NCI-H774 (cell line): ENCODE measurements at places on chromosomes 11 and 22.

DNA sequence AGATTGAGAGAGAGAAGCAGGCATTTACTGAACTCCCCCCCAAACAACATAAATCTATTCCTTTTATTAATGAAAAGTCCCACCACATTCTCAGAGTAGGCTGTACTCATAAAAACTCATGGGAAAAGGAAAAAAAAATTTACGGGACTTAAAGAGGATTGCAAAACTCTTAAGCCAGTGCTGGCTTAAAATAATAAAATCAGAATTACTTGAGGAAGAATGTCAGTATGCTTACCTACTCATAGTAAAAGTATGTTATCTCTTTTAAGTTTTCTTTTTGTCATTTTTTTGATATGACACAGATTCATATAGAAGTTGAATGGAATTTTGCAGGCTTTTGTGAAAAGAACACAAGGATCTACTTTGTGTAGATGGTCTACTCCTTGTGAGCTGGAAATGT, 126.3 kb downstream of the LUZP2 start:
- no peak for DNase-seq

DNA sequence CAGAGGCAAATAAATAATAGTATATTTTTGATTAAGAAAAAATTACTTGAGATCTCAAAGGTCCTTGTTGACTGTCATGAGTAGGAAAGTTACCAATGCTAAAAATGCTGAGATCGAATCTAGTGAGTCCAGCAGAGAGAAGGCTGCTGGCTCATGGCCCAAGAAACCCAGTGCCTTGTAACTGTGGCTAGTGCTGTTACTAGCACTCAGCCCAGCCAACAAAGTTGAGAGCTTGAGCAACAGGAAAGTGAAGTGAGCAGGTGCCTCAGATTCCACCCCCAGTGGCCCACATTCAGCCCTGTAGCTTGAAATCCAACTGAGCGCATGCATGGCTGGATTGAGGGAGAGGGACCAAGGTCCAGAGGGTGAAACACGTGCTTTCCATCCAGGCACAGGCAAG, 398.2 kb downstream of the SHANK2 start:
- no peak for DNase-seq

DNA sequence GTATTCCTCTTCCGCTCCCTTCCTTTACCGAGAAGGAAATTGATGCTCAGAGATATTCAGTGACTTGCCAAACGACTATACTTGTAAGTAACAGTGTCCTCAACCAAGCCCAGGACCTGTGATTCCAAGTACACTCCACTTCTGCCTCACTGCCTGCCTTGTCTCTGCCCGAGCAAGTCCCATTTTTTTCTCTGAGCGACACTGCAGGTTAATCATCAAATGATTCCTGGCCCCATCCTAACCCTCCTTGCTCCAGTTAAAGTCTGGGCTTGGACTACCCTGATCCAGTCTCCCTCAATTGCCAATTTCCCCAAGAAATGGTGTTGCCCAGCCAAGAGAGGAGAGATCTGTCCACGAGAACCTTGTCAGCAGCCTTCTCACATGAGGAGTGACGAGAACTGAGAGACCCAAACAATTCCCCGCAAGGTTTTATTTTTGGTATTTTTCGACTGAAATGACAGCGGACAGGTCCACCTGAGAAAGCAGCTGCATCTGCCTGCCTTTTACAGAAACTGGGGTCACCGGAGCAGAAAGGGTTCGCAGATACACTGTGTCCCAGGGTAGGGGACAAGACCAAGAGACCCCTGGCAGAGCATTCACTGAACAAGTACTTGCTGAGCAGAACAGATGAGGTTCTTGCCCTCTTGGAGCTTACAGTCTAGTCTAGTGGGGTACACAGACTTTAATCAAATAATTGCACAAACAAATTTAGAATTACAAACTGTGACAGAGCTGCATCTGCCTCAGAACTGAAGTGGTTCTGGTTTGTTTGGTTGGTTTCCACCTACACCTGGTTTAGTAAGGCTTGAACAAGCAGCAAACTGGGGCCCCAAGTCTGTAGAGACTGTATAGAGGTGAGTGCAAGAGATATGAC, 11.4 kb downstream of the POU2AF1 start:
- no peak for DNase-seq

- DNase-seq = no peak
These were observed 8.3 kb downstream of the CAT start for GRCh38 chr11:34447044-34447443.

GRCh38 chr11:19352771-19353160, 112.0 kb upstream of the E2F8 start:
- DNase-seq = peak; percentile 5

DNA sequence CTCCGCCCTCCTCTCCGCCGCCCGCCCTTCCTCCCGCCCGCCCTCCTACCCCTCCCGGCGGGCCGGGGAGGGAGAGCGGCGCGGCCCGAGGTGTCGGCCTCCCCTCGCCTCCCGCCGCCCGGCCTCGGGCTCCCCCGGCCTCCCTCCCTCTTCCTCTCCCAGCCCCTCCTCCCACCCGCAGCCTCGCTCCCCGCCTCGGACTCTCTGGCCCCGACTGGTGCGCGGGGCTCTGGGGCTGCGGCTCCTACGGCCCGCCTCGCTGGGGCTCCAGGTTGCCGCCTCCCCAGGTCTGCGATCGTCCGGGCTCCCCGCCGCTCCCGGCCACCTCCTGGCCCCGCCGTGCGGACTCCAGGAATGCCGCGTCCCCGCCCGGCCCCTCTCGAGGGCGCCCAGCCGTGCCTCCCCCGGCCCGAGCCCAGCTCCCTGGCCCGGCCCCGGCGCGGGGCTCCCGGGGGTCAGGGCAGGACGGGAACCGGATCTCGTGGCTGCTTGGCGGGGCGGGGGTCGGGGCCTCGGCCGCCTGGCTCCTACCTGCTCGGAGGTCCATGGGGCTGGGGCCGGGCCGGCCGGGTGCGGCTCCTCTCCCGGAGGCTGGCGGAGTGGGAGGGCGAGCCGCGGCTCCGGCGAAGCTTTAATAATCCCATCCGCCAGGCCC, at the start of gene CLCF1:
Gene CLCF1, minus strand, starts transcription at position 606 of the 655 bp plus-strand sequence. Its CDS starts 59 bp downstream, at position 547.
- DNase-seq = peak; percentile 8

DNA sequence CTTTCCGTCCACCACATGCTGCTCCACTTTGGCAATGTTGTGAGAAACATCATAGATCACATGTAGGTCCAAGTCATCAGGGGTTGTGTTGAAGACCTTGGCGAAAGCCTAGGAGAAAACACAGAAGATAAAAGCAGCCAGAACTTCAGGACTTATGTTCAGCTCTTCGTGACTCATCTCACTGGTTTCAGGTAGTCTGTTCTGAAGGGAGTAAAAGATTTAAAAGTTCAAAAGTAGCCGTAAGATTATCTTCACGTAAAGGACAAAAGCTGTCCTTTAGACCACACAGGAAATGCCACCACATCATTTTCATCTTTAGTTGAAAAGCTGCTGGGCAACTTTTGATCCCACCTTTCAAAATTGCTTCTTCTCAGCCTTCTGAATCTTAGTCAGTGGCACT, 16.9 kb downstream of the RTCB start:
- no peak for DNase-seq

DNA sequence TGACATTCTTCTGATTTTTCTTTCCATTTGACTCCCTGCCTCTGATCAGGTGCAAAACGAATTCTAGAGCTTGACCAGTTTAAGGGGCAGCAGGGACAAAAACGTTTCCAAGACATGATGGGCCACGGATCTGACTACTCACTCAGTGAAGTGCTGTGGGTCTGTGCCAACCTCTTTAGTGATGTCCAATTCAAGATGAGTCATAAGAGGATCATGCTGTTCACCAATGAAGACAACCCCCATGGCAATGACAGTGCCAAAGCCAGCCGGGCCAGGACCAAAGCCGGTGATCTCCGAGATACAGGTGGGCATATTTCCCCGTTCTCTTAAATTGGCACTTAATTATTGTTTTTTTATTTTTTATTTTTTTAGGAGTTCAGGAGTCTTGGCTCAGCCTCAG, 15.4 kb downstream of the XRCC6 start:
- no peak for DNase-seq

- DNase-seq = no peak
These were observed 60.4 kb downstream of the BMAL1 start for GRCh38 chr11:13338019-13338426.

DNA sequence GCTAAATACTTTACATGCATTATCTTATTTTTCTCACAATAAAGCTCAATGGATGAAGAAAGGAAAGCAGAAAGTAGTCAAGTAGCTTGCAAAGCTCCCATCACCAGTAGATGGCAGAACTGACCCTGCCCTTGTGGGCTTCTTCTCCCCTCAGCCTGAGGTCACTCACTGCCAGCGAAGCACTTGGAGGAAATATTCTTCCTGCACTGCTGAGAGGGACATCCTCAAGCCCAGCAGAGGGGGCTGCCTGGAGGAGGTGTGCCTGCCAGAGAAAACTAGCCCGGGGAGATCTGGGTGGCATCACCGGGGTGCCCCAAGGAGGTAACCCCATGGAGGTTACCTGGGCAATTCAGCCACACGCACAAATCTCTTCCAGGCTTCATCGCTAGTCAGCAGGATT, 6.6 kb downstream of the APOL4 start:
- no peak for DNase-seq

DNA sequence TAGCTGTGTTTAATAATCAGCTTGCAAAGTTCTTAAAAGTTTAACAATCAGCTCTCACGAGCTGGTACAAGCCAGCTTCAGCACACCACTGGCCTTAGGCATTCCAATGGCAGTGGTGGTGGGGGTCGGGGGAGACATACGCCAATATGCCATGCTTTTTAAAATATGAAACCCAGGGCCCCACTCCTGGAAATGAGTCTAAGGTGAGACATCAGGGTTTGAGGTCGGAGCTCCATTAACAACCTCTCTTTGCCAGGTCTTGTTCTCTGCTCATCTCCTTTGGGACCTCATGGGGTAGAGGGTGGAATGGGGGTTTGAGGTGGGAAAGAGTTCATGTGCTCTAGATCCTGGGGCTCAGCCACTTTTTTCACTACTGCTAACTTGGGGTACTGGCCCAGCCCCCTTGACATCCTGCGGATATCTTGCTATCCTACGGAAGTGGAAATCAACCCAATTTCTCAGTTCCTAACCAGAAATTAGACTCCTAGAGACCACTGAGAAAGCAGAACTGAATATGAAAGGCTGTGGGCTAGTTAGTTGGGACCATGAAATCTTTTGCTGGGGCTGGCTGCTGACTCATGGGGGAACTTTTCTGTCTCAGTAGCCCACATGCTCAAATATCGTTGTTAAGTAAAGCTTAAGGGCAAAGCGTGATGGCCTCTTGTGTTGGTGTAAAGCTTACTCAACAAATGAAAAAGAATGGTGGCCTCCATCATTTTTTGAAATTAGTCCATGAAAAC, 90.1 kb downstream of the PDHX start:
- DNase-seq = no peak

DNA sequence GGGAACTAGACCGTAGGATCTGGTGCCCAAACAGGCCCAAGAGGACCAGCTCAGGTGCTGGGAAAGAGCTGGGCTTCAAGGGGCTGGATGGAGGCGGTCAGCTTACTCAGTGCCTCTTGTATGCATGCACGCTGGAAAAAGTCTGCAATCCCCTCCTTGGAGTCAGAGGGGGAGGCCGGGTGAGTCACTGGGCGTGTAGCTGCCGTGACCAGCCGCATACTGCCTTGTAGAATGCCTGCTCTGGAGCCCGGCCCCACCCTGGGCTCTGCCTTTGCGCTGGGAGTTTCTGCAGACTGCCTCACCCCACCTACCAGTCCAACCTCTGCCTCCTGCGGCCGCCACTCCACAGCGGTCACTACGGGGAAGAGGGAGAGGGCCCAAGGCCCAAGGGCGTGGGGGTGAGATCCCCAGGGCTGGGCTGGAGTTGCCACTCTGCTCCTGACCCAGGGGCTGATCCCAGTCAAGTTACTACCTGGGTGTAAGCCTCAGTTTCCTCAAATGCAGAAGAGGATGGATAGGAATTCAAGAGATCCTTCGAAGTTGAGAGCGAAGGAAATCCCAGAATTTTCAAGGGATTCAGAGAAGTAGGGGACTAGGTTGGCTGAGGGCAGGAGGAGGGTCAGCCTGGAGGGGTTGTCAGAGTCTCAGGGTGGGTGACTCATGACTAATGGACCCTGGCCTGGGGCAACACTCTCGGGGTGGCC, 4.2 kb downstream of the MRGPRF start:
- no peak for DNase-seq

DNA sequence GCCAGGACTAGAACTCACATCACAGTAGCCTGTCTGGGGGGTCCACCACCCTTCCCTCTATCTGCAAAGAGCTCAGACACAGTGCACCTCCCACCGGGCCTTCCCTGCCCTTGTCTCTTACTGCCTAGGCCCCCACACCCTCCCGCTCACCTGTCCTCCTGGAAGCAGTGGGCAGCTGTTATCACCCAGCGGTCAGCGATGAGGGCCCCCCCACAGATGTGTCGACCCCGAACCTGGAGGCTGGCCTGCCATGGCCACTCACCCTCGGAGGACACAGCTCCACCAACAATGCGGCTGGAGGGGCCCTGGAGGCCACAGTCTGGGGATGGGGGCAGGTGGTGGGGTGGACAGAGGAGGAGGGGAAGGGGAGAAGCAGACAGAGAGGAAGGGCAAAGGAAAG, 18.8 kb downstream of the KCTD17 start:
- DNase-seq = no peak

- DNase-seq = no peak
These were observed 2.9 kb upstream of the HDAC10 start for GRCh38 chr22:50253941-50254340.

- DNase-seq = no peak
These were observed 180.5 kb downstream of the WNT11 start for GRCh38 chr11:76025817-76026216.

DNA sequence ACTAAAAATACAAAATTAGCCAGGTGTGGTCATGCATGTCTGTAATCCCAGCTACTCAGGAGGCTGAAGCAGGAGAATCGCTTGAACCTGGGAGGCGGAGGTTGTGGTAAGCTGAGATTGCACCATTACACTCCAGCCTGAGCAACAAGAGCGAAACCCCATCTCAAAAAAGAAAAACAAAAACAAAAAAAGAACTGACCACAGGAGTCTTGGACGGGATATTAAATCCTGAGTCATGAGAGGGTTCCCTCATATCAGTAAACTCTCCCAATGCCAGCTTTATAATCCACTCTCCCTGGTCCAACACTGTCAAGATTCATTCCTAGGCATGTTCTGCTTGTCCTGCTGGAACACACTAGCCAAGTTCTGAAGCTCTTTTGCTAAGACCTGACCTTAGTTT, 61.5 kb upstream of the EP300 start:
- DNase-seq = no peak

- DNase-seq = no peak
These were observed 46.9 kb downstream of the SMIM38 start for GRCh38 chr11:69202511-69203221.

- DNase-seq = no peak
These were observed 88.5 kb downstream of the TRIM44 start for GRCh38 chr11:35750981-35751663.

GRCh38 chr22:43217285-43218030, 30.5 kb upstream of the TTLL12 start:
- DNase-seq = no peak

GRCh38 chr22:28123989-28124766, 205.1 kb upstream of the PITPNB start:
- no peak for DNase-seq
